ENCODE measurements at places on chromosomes 7 and 10.

- no peak for DNase-seq
Measured at GRCh38 chr10:92142512-92142911, 148.4 kb downstream of the CPEB3 start.

- no peak for DNase-seq
Measured at GRCh38 chr10:17682236-17682946, 38.4 kb downstream of the STAM start.

DNA sequence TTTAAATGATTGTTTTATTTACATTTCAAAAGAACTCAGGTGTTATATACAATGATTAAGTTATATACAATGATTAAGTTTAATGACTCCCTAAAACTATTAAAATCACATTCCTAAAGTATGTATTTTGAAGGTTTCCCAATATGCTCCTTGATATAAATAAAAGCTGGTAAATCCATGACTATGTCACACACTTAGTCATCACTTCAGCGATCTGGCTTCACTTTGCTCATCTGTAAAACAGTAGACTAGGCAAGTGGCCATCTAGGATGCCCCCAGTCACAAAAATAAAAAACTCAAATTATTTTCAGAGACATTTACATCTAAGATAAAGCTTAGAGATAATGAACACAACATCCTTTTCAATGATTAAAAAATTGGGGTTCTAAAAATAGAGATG, 10.8 kb downstream of the ICA1 start:
- no peak for DNase-seq

- no peak for DNase-seq
Measured at GRCh38 chr7:135194494-135195095, 16.7 kb downstream of the WDR91 start.

- DNase-seq: no peak
Measured at GRCh38 chr10:27680691-27681605, 64.7 kb downstream of the MKX start.

DNA sequence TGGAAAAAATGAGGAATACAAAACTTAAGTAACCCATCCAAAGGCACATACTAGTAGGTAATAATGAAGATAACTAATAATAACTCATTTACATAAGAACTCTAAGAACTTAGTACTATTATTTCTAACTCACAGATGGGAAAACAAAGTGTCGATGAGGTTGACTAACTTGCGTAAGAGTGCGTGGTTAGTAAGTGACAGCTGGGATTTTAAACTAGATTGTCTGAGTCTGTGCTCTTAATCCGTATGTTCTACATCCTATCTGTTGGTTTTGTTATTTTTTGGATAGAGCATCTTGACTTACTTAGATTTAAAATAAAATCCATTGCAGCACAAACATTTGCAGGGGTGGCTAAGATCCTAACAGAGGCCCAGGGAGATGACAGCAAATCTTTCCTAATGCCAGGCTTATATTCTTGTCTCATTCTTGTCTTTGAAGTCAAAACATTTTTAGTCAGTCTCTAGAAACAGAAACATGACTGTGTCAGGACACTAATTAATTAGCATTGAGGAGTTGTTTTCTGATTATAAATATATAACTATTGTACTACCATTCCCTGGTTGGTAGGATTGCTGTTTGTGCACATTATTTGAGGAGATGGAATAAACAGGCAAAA, 11.7 kb downstream of the RPA3 start:
- no peak for DNase-seq

DNA sequence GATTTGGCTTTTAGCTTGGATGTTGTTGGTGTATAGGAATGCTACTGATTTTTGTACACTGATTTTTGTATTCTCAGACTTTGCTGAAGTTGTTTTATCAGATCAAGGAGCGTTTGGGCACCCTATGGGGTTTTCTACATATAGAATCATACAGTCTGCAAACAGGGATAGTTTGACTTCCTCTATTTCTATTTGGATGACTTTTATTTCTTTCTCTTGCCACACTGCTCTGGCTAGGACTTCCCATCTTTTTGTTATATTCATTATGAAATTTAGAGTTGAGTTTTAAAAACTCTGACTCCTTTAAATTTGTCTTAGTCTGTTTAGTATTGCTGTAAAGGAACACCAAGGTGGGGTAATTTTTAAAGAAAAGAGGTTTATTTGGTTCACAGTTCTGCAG, 4.7 kb downstream of the ZNF786 start:
- DNase-seq: no peak

DNA sequence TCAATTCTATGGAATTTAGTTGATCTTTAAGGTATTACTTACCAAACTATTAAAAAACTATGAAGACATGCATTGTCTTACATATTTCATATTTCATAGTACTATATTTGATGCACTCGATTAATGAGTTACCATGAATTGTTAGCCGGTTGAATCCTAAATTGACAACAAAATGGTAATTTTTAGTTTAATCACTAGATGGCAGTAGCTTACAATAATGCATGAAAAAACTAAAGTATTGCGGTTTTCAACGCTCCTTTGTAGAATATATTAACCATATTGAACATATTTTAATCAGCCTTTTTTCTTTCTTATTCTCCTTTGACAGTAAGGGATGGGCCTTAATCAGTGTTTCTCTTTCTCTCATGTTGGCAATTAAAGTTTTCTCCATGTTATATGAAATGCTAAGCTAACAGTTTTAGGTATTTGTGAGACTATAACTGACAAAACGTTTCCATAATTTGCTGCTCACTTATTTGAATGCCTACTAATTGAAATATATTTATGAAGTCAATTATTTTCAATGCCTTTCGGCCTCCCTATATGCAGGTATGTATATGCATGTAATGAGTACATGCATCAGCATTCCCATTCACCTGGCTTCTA, 48.5 kb upstream of the ARL4A start:
- DNase-seq: no peak

- no peak for DNase-seq
Measured at GRCh38 chr7:2635810-2636701, 4.3 kb downstream of the TTYH3 start.

DNA sequence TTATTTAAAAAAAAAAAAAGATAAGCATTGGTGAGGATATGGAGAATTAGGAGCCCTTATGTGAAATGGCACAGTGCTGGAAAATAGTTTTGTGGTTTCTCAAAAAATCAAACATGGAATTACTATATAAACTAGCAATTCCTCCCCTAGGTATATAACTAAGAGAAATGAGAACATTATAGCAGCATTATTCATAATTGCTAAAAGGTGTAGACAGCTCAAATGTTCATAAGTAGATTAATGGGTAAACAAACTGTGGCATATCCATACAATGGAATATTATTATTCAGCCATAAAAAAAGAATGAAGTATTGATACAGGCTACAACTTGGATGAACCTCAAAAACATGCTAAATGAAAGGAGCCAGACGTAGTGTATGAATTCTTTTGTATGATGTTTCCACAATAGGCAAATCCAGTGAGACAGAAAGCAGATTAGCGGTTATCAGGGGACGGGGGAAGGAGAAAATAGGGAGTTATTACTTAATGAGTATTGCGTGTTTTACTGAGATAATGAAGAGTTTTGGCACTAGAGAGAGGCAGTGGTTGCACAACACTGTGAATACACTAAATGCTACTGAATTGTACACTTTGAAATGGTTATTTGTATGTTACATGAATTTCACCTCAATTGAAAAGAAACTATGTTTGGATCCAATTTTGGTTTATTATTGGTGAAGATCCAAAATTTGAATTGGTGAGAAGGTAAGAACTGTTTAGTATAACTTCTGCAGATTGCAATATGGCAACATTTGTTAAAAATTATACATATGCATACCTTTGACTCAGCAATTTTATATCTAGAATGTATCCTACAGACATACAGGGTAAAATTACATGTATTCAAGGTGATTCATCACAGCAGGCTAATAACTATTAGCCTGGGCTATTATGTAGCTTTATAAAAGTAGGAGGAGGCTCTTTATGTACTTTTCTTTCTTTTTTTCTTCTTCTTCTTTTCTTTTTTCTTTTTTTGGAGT, 69.7 kb downstream of the VCL start:
- no peak for DNase-seq

DNA sequence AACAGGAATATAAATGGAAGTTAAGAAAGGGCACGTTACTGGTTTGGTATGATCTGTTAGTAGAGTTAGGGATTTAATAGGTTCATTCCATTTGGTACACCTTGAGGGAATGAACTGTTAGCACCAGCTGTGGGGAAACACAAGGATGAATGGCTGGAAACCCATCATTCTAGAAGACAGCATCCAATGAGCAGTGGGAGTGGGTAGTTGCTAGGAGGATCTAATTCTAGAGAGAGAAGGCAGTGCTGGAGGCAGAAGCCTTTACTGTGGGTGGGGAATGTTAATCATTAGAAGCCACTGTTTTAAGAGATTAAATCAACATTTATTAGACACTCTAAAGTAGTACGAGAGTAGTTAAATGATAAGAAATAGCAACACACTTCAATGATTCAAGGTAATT, 15.5 kb upstream of the GPR15LG start:
- no peak for DNase-seq

DNA sequence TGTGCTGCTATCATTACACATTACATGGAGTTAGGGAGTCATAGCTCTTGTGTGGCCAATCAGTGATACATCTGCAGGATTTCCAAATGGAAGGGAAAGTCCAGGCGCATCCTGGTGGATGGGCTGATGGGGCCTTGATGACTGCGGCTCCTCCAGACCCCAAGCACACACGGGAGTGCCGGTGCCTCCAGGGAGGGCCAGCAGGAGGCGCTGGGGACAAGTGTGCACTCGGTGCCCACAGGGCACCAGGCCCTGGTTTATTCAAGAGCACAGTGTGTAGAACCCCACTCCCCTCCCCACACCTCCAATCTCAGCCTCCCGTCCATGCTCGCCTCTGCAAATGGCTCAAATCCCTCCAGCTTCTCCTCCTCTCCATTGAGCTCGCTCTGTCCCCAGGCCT, 243.9 kb downstream of the USP6NL start:
- no peak for DNase-seq

GRCh38 chr10:75712242-75712880, 280.9 kb downstream of the LRMDA start:
- DNase-seq: no peak
